Right atrium auricular region (tissue), 2 donors: ENCODE measurements at places on chromosomes 6 and 20. TPM values are rescaled to one million over a fixed set of nuclear protein-coding genes. Genes with fewer than 3 reads are reported as not detected.

The SGK2 gene
- 0.90 TPM for total RNA-seq

The PRND gene
- not detected for total RNA-seq

The TUBB1 gene
- 0.19 TPM for total RNA-seq

The NNAT gene
- 0.78 TPM for total RNA-seq

DNA sequence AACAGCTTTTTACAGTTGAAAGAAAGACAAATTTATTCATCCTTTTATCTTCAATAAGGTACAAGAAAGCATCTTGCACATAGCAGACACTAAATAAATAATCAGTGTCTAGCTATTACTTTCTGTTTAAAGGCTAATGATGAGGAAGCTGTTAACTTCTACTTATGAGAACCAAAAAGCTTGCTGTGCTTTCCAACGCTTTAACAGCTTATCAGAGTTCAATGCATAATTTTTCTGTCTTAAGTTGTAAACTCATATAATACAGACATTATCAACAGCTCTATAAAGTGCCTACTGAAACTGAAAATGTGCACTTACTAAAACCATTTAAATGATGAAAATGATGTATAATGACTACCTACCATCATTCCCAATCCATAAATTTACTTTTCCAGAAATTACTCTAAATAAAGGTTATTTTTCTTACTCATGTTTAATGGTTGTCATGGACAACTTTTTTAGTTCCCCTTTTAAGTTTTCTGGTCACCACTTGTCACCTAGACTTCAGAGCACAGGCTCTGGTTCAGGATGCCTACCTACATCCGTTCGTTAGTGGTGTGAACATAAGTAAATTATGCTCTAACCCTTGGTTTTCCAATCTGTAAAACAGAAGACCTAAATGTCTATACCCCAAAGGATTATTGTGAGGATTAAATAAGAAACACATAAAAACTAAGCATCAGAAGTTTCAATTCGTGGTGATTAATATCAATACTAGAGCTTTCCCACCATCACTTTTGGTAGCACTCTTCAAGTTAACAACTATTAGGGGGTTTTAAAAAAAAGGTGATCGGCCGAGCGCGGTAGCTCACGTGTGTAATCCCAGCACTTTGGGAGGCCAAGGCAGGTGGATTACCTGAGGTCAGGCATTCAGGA lies 8.0 kb downstream of the PNISR start:
- no peaks in the 10 kb centered on the region for H3K36me3 ChIP-seq
- H3K4me1 ChIP-seq, result no peaks in the 10 kb centered on the region
- H3K4me3 ChIP-seq, result no peak overlapping the region
- no peak overlapping the region for H3K27ac ChIP-seq
- H3K27me3 ChIP-seq, result no peaks in the 10 kb centered on the region
- DNase-seq, result no peak

DNA sequence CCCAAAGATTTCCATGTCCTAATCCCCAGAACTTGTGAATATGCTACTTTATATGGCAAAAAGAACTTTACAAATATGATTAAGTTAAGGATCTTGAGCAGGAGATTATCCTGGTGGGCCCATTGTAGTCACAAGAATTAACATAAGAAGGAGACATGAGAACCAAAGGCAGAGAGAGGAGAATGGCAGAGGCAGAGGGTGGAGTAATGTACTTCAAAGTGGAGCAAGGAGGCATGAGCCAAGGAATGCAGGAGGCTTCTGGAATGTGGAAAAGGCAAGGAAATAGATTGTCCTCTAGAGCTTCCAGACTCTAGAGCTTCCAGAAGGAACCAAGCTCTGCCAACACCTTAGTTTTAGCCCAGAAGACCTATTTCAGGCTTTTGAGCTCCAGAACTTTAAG lies 147.4 kb downstream of the MOXD1 start:
- no peaks in the 10 kb centered on the region for H3K4me1 ChIP-seq
- H3K27me3 ChIP-seq, result no peaks in the 10 kb centered on the region
- no peak for DNase-seq

- no peak overlapping the region for H3K4me3 ChIP-seq
- no peaks in the 10 kb centered on the region for H3K27me3 ChIP-seq
- no peak overlapping the region for H3K27ac ChIP-seq
- H3K36me3 ChIP-seq, result no peaks in the 10 kb centered on the region
These were observed 1241.1 kb upstream of the EYS start for GRCh38 chr6:66948106-66948505.

GRCh38 chr6:120279466-120280167 lies 930.1 kb upstream of the MAN1A1 start:
- no peak overlapping the region for H3K27ac ChIP-seq
- H3K36me3 ChIP-seq, result no peaks in the 10 kb centered on the region
- H3K4me3 ChIP-seq, result no peak overlapping the region
- DNase-seq, result no peak

- peaks cover 6% of the 10 kb centered on the region for H3K27me3 ChIP-seq
- no peak overlapping the region for H3K27ac ChIP-seq
- DNase-seq, result no peak
- H3K4me1 ChIP-seq, result no peaks in the 10 kb centered on the region
- no peaks in the 10 kb centered on the region for H3K36me3 ChIP-seq
- no peak overlapping the region for H3K4me3 ChIP-seq
These were observed 8.5 kb upstream of the SPATS1 start for GRCh38 chr6:44333942-44334341.

DNA sequence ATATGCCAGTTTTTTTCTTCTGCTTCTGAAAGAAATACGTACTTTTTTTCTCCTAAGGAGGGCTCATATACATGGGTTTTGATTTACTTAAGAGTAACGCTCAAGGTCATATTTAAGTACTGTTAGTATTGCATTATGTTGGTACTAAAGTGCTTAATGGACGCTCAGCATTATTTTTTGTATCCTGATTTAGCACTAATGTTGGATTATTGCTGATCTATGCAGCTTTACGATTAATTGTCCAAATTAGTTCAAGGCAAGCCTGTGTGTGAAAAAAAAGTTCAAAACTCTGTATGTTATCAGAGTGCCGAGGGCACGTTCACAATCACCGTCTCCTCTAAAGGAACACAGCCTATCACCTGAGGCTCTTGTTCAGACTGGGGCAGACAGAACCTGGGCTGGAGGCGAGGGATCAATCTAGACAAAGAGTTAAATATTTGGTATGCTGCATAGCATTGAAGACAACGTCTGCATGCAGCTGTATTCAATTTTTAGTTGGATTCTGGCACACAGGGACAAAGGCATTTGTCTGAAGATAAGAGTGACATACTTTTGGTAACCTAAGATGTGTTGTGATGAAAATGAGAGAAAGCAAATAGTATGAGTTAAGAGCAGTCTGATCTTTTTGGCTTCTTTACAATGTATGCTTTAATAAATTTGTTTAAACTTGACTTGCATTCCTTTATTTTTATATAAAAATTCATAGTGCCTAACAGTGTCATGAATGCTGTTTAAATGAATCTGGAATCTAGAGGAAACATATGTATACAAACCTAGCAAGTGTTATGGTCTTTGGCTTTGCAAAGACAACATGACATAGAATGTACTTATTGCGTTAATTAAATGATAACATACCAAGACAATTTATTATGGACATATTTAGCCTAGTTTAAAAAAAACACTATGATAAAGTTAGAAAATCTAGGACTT lies 341.2 kb downstream of the SAMD5 start:
- H3K4me1 ChIP-seq, result no peaks in the 10 kb centered on the region
- H3K27me3 ChIP-seq, result no peaks in the 10 kb centered on the region
- H3K4me3 ChIP-seq, result no peak overlapping the region
